ENCODE measurements at places on chromosomes 3 and 15.

- peak; percentile 46 for DNase-seq
These were observed 16.4 kb downstream of the SRPRB start for GRCh38 chr3:133821767-133822638.

- no peak for DNase-seq
These were observed 69.7 kb downstream of the ADCY5 start for GRCh38 chr3:123379041-123379830.

DNA sequence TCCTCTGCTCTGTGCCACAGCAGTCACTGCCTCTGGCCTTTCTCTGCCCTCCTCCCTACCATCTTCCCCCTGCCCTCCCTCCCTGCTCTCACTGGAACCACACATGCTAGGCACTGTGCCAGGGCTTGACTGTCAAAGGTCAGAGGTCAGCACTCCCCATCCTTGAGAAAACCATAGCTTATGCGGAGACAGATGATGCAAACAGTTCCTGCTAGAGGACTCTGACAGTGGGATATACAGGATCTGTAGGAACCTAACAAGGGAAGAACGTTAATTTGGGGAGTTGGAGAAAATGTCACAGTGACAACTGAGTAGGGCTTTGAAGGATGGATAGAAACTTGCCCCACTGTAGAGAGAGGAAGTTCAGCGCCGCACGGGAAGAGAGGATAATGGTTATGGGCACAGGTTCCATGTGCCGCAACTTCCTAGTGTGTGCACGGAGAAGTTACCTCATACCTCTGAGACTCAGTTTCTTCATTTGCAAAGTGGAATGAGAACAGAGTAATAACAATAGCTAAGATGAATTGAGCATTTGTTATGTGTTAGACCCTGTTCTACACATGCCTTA lies 29.3 kb upstream of the XYLB start:
- DNase-seq = peak; percentile 13

GRCh38 chr15:98966091-98966787 lies 41.4 kb downstream of the PGPEP1L start:
- no peak for DNase-seq

DNA sequence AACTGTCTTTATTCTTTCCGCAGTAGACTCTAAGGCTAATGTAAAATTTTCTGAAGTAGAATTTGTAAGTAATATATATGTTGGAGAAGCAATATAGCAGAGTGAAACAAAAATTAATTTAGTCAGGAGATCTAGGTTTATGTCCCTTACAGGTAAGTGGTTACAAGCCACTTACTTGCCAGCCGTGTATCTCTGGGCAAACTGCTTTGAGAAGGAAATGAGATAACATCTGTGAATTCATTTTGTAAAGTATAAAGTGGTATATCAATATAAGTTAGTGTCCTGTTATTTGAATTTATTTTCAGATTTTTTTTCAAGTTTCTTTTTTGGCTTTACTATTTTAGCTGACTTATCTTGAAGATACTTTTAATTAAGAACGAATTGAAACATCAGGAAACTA lies 5.5 kb downstream of the DAZL start:
- DNase-seq = no peak

DNA sequence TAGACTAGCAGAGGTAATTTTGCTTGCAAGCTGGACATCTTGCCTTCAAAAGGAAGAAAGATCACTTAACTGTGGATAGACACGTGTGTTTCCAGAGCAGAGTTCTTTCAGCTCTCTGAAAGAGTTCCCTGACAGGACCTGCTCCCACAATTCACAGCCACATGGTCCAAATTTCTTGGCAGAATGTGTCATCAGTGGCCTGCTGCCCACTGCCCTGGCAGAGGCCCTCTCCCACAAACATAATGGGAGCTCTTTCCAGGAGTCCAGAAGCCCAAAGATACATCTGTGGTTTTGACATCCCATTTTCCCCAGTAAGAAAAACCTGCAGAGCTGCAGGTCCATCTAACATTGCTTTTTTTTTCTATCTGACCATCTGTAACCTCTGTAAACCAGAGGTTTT lies 48.3 kb downstream of the SERPINI1 start:
- no peak for DNase-seq

Measured in hematopoietic multipotent progenitor cell treated with erythropoietin and hydrocortisone succinate and interleukin-3 and kit ligand, for 4 days (in vitro differentiated cells).